ENCODE measurements at places on chromosomes 16 and 17.
A peak's percentile ranks its signal among the peaks of the same experiment; 100 is the strongest.

DNA sequence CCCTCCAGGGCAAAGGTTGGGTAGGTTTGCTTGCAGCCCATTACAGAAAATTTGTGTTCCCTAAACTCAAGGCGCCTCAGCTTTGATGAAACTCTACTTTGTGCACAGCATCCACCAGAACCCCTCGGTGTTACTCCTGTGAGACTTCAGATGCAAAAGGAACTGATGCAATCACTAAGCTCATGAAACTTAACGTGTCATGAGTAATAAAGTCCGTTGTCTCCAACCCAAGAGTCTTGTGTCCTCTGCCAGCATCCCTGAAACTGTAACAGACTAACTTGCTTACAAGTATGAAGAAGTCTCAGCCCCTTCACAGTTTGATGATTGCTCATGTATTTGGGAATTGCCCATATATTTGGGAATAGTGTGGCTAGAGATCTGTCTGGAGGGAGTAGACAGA, 74.8 kb upstream of the MARCHF10 start:
- no peak for DNase-seq

DNA sequence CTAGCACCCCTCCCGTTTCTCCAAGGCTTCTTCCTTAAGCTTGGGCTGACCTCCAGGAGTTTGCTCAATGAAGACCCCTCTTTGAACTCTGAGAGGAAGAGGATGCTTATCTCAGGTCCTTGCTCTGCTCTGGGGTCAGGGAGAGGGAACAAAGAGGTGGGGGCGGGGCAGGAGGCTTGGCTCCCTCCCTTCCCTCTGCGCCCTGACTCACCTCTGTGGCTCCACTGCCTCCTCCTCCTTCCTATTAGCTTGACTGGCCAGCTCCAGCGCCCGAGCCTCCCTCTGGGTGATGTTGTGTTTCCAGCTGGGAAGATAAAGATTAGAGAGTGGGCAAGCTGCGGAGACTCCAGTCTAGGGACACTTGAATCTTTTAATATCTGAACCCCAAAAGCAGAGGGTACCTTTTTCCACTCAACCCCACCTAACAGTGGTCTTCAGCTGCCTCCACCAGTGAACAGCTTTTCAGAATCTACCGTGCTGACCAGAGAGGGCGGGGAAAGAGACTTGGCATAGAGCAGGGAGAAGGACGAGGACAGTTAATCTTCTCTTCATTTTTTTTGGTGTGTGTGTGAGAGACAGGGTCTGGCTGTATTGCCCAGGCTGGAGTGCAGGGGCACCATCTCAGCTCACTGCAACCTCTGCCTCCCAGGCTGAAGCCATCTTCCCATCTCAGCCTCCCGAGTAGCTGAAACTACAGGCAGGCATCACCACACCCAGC, 6.7 kb downstream of the GIP start:
- DNase-seq: no peak

GRCh38 chr17:45914047-45914717, 19.8 kb downstream of the MAPT start:
- no peak for DNase-seq

DNA sequence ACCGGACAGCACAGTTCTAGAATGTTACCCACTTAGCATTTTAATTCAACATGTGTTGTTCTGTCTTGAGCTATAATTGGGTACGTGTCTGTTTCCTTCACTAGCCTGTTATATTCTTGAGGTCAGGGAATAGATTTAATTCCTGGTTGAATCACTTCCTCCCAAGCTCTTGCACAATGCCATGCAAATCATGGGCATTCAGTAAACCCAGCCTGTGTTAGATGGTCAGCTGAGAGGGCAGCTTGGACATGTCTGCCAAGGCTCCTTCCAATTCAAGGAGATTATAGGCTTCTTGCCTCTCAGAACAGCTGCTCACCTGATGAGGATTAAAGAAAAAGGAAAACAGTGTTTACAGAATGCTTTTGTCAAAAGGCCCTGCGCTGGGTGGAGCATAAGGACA, 12.6 kb downstream of the C1QTNF1 start:
- DNase-seq: no peak

- no peak for DNase-seq
Observed at GRCh38 chr17:77099997-77100396, 40.8 kb upstream of the SEC14L1 start.

DNA sequence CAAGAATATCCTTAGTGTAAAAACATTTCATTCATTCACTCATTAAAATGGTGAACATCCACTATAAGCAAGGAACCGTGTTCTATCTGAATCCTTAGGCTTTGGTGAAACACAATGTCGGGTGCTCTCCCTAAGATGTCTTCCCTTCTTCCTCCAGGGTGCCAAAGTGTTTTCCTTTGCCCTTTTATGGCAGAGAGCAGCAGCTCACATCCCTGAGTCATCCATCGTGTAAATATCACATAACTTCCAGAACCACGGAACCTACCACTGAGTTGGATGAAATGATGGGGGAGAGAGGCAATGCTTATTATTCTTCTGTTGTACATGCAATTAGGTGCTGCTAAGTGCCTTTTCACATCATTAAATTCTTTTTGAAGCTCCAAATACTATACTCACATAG, 50.2 kb downstream of the DNAH3 start:
- no peak for DNase-seq

DNA sequence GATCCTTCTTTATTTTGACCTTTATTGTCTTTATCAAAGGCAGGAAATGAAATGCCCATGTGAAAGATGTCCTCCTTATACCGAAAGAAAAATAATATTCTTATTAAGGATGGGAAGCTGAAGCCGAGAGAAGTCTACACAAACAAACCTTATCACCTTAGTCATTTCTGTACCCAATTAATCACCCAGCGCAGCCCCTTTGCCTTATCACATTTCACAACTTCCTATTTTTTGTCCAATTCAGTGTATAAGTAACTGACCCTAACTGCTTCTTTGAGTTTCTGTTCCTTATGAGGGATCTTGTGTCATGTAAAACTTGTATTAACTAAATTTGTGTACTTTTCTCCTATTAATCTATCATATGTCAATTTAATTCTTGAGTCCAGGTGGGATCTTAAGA, 16.4 kb upstream of the CCL23 start:
- DNase-seq: no peak

GRCh38 chr16:20409398-20410120, at the start of gene ACSM5:
Gene ACSM5 (plus strand): TSS chr16:20409534. CDS start chr16:20411485, 1,951 bp downstream.
- no peak for DNase-seq

- DNase-seq: no peak
Observed at GRCh38 chr17:50201276-50201854, at the start of gene COL1A1. Gene COL1A1 (minus strand): TSS chr17:50201631. CDS start chr17:50201513, 118 bp downstream.

GRCh38 chr17:76145231-76146052, 4.4 kb upstream of the FOXJ1 start:
- peak; percentile 70 for DNase-seq

DNA sequence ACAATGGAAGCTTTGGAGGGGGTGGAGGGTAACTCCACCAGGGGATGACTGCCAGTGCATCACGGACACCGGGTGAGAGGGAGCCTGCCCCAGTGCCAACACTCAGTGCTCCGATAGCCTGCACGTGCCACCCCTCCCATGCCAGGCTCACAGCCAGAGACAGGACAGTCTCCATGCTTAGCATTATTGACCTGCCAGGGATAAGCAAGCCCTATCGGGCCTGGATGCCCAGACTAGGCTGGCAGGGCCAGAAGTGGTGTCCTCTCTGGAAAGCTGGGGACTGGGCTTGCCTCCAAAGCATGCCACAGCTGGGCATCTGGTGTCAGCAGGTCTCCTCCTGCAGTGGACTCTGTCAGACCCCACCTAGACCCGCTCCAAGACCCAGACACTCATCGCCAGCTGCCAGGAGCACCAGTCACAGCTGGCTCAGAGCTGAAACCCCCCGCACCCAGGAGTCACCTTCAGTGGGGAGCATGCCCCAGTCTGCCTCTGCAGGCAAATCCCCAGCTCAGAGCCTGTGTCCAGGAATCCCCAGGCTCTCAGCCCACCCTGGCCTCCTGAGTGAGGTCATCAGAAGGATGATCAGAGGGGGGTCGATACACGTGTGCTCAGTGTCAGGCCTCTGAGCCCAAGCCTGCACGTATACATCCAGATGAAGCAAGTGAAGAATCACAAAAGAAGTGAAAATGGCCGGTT, 1.8 kb upstream of the RHBDF1 start:
- no peak for DNase-seq

All from NCI-H2171 (cell line).